ENCODE measurements at places on chromosomes 4 and X.

GRCh38 chr4:76429636-76430035 lies 5.4 kb upstream of the SHROOM3 start:
- no peak for DNase-seq

- no peak for DNase-seq
Measured at GRCh38 chrX:113001836-113002235, 161.2 kb upstream of the AMOT start.

- DNase-seq, result no peak
Measured at GRCh38 chrX:45761920-45762319, 561.2 kb upstream of the DIPK2B start.

DNA sequence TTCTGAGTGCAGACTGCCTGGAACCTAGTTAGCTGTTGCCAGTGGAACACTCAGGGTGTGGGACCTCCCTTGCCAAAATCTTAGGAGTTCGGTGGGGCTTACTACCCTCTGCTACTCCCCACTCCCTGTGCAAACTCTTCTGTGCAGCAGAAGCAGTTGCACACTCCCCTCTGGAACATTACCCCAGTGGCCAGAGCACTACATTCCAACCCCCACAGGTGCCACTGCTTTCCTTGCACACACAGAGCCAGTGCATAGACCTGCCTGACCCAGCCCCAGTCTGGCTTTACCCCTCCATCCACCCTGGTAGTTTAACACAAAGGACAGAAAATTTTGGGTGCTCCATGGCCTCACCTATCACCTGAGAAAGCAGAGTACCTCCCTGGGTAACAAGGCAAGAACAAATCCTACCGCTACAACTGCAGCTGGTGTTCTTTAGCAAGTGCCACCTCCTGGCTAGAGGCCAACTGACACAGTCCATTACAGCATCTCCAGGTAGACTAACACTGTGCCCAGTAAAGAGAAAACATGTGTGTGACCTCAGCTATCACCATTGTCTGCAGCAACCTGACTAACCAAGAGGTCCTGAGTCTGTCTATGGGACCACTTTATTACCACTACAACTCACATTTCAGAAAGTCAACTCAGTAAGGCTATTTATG lies 11.5 kb upstream of the RASSF6 start:
- DNase-seq, result no peak

DNA sequence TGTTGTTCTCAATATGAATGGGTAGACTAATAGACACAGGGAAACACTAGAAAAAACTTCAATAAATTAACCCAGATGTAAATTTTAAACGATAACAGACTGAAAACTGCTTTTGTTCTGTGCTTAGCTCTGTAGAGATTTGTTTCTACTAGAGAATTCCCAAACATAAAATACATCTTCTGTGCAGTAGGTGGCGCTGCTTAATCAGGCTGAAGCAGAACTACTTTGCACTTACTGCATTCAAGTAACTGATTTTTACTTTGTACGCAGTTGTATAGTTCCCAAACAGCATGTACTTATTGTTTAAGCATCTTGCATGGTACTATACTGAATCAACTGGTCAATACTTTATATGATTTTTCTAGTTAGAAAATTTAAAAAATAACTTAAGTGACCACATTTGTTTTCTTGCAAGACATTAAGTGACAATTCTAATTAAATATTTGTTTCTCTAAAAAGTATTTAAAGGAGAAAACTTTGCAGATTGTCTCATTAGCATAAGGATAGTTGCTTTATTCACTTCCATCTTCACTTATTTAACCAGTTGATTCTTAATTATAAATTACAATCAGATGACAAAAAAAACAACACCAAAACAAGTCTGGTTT lies 490.6 kb downstream of the IL15 start:
- DNase-seq, result no peak

DNA sequence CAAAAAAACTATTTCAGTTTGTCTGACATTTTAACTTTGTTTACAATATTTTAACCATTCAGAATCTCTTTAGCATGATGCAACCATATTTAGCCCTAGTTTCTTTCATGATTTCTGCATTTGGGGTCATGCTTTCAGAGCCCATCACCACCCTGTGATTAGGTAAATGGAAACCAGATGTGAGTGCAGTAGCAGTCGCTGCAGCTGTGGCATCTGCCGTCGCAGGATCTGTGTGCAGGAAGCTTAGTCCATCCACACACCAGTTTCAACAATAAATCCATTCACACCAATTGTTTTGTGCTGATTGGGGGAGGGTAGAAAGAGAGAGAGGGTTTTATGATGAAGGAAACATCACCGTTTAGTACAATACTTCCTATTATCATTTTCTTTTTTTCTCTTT lies 130.5 kb downstream of the CPEB2 start:
- no peak for DNase-seq

DNA sequence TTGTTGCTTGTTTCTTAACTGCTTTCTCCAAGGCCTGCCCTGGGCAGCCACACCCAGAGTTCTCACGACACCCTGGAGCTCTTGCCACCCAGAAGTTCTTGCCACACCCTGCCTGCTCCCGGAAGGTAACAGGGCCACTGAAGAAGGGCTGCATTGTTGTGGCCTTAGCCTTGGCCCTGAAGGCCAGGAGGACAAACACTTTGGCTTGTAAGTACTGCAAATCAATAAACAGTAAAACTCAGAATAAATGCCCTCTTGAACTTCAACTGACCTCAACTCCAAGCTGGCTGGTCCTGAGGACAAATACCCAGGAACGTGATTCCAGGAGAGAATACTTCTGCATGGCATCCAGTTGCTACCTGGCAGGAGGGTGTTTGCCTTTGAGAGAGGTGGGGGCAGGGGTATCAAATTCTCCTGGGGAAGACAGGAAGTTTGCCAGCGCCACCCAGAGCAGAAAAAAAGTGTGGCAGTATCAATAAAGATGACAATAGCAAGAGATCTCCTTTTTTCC lies 54.1 kb downstream of the TLR10 start:
- DNase-seq, result peak; percentile 39

- DNase-seq, result no peak
Measured at GRCh38 chrX:151742311-151742710, 7.8 kb downstream of the CNGA2 start.

- no peak for DNase-seq
Measured at GRCh38 chr4:152929888-152930287, 6.2 kb upstream of the FHDC1 start.

DNA sequence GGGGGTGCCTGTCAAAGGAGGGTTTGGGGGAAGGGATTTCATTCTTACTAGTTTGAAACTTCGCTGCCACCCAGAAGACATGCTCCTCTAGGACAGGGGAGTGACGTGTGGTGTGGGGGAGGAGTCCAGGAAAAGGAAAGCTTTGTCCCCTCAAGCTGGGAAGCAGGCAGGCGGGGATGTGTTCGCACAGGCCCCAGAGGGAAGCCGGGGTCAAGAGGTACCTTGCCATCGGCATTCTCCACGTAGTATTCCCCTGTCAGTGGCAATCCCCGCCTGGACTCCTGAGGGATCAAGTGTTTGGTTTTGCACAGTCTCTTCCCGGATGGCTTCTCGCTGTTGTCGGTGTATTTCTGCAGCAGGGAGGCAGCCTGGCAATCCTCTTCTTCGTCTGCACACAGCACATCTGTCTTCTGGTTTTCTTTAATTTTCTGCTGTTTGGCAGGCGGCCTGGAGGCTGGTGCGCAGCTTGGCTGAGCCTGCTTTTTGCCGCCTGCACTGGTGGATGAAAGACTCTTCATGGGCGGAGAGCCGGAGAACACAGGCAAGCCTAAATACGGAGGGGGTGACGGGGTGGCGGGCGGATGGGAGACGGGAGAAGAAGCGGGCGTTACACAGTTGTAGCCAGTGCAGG lies 35.1 kb downstream of the BCOR start:
- no peak for DNase-seq

DNA sequence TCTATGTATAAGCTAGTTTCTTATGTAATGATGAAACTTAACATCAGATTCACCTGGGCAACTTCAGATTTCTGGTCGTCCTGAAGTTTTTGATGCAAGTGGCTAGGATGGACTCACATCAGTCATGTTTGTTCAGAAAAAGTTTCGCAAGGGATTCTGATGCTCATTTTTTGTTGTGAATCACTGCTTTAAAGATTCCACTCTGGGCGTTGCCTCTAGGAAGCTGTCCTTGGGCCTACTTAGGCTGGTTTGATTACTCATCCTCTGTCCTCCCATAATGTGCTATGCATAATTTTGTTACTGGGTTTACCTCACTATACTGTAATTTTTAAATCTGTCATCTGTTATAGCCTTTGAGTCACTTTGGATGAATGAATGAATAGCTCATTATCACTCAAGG lies 30.8 kb downstream of the HERC3 start:
- no peak for DNase-seq

DNA sequence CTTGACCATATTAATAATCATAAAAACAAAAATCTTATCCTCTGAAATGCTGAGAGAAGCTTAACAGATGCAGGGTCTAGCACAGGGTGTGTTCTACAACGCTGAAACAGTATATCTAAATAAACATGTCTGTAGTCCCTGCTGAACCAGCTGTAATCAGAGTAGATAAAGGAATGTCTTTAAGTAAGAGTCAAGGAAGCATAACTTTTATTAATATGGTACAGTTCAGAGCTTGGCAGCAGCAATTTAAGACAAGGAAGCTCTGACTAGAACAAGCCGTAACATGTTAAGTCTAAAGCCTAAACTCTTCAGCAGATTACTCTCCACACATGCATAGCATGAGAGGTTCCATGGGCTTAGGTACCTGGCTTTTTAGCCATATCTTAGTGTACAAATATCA lies 36.1 kb downstream of the NFKB1 start:
- no peak for DNase-seq

DNA sequence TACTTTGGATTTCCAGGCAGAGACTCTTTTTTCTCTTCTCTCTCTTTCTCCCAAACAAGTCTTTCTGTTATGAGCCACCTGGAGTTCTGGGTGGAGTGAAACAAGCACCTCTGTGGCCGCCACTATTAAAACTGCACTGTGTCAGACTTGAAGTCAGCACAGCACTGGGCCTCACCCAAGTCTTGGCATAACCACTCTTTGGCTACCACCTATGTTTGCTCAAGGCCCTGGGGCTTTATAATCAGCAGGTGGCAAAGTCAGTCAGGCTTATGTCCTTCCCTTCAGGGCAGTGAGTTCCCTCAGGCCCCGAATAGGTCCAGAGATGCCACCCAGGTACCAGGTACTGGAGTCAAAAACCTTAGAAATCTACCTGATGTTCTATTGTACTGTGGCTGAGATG lies 52.4 kb downstream of the ITIH6 start:
- DNase-seq, result no peak

- no peak for DNase-seq
Measured at GRCh38 chr4:62601737-62602136, 1401.6 kb downstream of the ADGRL3 start.

GRCh38 chr4:27916452-27917184 lies 1056.0 kb downstream of the STIM2 start:
- no peak for DNase-seq

GRCh38 chr4:107034996-107035818 lies 906 bp downstream of the DKK2 start:
- DNase-seq, result no peak

DNA sequence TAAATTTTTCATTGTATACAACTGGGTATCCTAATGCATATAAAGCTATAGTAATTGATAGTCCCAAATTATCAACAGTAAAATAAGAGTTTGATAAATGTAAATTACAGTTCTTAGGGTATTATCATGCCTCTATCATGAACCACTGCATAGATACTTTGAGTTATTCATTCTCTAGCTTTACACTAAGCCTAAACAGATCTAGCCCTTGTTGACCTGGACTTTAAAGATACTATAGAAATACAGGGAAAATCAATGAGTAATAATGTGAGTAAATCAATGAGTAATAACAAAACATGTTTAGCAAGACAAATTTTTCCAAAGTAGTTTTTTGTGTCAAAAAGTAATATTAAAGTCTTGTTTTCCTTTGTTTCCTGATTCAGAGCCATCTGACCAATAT lies 228.4 kb downstream of the SCFD2 start:
- DNase-seq, result no peak

- DNase-seq, result no peak
Measured at GRCh38 chr4:17945303-17945702, 76.3 kb downstream of the LCORL start.

GRCh38 chrX:67614423-67614822 lies 70.6 kb downstream of the AR start:
- DNase-seq, result no peak

GRCh38 chrX:123392921-123393320 lies 208.8 kb downstream of the GRIA3 start:
- no peak for DNase-seq

DNA sequence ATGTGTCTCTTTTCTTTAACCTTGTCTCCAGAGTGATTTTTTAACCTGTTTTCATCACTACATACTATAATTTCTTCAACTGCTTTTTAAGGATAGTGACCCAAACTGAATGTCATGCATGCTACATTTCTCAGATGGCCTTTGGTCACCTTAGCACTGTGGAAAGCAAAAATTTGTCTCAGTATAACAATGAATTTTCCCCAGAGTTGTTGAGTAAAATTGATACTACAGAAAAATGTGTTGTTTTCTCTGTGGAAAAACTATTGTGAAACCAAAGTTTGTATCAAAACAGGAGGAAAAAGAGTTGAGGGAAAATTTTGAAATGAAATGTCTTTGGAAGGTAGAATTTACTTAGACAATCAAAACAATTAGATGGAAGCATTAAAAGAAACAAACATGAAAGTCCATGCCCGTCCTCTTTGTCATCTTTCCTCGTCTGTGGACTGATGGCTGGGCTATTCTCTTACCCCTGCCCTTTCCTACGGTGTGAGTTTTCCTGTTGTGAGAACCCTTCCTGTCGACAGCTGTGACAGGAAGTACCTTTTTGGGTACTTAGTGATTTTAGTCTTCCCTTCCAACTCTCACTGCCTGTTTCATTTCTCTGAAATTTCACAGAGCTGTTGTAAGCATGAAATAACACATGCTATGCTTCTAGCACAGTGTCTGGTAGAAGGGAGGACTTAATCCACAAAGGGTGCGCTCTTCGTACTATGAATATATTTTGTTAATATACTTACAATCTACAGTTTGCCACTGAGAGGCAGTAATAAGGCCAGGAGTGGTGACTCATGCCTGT lies 50.8 kb downstream of the LRP2BP start:
- DNase-seq, result no peak

GRCh38 chrX:23799469-23800065 lies 16.6 kb downstream of the SAT1 start:
- DNase-seq, result no peak

DNA sequence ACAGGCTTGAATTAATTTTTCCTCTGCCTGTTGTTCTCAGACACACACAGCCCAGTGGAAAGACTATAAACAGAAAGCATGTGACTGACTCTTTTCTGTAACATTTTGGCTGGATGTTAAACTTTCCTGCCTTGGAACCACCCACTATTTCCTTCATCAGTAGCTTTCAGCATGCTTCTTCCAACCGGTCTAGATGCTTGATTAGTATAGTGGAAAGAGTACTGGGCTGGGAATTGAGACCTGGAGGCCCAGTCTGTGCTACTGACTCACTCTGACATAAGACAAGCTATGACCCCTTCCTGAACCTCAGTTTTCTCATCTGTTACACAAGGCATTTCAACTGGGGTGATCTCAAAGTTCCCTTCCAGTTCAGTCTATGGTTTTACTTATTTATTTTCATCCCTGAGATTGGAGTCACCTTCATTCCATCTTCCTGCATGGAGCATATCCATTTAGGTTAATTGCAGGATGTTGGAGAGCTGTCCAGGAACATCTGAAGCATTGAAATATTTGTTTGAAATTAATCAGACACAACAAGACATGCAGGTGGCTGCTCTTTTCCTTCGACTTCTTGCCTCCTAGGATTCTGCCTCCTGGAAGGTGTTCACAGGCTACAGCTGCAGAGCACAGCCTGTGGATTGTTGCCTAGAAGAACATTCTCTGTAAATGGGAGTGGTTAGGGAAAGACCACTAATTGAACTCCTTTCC lies 173.4 kb downstream of the RTL9 start:
- no peak for DNase-seq

All from DMS79 (cell line).